Hippocampal formation (tissue), 2 donors: ENCODE measurements at places on chromosomes 5 and 9.

DNA sequence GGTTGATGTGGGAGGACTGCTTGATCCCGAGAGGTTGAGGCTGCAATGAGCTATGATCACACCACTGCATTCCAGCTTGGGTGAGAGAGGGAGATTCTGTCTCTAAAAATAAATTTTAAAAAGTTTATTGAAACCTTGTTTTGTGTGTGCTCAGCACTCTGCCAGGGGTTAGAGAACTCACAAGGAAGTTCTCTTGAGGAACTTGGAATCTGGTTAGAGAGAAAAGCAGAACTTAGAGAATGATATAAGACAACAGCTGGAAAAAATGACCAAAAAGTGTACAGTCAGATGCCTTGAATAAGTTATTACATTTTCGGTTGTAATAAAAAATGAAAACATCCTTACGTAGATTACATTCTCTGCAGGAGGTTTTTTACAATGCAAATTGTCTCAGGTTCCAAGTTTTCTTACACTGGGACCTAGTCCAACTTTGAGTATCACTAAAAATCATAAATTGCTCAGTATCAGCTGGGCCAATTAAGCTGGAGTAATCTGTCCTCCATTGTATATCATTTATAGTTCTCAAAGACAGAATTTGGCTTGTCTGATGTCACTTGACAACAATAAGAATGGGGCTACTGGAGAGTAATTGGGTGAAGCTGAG lies 21.7 kb upstream of the TENT2 start:
- DNase-seq = no peak

- DNase-seq = no peak
These were observed 755.2 kb downstream of the BRINP1 start for GRCh38 chr9:118613996-118614395.

GRCh38 chr5:132595624-132596023 lies 38.8 kb downstream of the RAD50 start:
- DNase-seq = no peak

GRCh38 chr5:38642189-38642911 lies 85.9 kb upstream of the LIFR start:
- peak; percentile 61 for DNase-seq

DNA sequence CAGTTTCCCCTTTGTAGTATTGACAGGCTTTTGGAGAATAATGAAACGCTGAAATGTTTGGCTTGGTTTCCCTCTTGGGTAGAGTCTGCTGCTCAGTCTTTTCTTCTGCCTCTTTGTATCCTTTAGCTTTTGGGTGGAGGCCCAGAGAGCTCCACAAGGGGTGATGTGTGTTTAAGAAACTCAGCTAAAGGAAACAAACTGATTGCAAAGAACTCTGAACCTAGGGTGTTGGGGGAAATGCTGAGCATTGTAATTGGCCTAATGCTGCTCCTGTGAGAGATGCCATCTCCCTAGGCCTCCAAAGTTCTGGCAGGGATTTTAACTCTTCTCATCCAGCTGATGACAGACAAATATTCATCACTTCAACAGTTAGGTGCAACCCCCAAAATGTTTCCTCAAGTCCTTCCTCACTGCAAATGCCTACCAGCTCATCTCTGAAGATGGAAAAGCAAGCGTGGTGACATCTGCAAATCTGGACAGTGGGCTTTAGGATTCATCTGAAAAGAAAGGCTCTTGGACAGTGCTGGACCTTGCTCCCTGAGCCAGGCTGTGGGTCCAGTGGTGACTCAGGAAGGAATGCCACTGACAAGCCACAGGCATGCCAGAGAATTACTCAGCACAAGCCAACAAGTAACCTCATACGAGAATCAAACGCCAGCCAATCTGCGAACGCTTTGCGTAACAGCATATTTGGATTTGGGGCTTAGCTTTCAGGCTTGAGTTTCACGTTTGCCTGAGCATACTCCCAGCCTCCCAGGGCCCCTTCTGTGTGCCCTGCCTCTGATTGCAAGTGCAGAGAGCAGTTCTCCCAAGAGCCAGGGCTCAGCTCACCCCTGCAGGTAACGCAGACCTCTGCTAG lies 30.5 kb upstream of the ZSWIM6 start:
- no peak for DNase-seq

DNA sequence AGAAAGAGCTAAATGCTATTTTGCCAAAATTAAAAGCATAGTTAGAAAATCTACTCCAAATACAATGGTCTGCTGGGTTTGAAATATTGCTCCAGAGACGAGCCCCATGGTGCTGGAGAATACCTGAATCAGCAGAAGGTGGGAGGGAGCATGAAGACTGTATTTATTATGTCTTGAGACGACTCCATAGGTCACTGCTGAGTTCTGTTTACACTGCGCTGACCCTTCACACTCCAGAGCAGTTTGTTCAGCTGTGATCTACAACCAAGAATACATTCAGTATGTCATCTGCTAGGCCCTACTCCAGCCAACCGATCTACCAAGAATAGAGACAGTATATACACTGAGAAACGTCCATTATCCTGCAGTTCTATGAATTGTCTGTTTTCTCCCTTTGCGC lies 150.5 kb downstream of the TLE1 start:
- DNase-seq = no peak
